ENCODE measurements at places on chromosomes 16 and 17.

GRCh38 chr17:65254166-65254565, 117.0 kb downstream of the RGS9 start:
- no peaks in the 10 kb centered on the region for H3K4me1 ChIP-seq
- H3K4me3 ChIP-seq, result no peak overlapping the region
- peaks cover 30% of the 10 kb centered on the region for H3K27me3 ChIP-seq
- no peak overlapping the region for H3K27ac ChIP-seq

DNA sequence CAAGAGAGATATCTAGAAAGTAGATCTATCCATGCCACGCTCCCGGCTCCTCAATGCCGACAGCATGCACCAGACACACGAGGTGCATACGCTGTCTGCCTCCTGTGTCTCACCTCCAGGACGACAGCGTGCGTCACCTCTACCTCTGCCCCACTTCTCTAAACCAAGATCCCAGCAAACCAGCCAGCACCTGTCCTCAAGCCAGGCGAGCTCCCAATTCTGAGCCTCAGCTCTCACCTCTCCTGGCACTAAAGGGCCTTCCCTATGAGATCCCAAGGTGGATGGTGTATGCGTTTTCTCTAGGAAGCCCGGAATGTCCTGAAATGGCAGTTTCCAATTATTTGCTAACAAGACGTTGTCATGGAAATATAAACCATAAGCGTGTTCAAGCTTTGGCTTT, 36.2 kb upstream of the RCVRN start:
- no peaks in the 10 kb centered on the region for H3K4me1 ChIP-seq
- no peak overlapping the region for H3K27ac ChIP-seq
- no peak overlapping the region for H3K4me3 ChIP-seq
- no peaks in the 10 kb centered on the region for H3K27me3 ChIP-seq
- DNase-seq, result no peak

DNA sequence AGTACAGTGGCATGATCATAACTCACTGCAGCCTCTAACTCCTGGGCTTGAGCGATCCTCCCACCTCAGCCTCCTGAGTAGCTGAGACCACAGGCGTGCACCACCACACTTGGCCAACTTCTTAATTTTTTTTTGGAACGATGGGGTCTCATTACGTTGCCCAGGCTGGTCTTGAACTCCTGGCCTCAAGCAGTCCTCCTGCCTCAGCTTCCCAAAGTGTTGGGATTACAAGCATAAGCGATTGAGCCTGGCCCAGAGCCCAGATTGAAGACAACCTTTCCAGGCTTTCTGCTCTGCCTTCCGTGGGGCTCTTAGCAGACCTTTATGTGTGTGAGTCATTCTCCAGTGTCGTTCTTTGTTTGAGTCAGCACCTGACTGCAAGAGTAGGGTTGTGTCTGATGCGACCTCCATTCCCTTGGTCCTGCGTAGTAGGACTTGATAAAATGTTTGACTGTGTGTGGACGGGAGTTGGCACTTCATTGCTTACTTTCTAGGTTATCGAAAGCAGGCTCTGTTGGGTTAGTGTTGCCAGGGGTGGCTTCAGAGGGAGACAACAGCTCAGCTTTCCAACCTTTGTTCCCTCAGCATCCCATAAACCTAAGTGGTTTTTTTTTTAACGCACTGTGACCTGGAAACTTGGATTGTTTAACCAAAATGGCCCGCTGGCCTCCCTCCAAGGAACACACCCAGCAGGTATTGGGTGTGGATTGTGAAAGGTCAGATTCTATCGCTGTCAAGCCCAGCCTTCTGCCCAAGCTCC, 26.4 kb downstream of the EEF2K start:
- H3K27ac ChIP-seq, result no peak overlapping the region
- no peaks in the 10 kb centered on the region for H3K27me3 ChIP-seq
- peaks cover 14% of the 10 kb centered on the region for H3K36me3 ChIP-seq
- DNase-seq, result peak; percentile 61
- H3K4me1 ChIP-seq, result peaks cover 10% of the 10 kb centered on the region

DNA sequence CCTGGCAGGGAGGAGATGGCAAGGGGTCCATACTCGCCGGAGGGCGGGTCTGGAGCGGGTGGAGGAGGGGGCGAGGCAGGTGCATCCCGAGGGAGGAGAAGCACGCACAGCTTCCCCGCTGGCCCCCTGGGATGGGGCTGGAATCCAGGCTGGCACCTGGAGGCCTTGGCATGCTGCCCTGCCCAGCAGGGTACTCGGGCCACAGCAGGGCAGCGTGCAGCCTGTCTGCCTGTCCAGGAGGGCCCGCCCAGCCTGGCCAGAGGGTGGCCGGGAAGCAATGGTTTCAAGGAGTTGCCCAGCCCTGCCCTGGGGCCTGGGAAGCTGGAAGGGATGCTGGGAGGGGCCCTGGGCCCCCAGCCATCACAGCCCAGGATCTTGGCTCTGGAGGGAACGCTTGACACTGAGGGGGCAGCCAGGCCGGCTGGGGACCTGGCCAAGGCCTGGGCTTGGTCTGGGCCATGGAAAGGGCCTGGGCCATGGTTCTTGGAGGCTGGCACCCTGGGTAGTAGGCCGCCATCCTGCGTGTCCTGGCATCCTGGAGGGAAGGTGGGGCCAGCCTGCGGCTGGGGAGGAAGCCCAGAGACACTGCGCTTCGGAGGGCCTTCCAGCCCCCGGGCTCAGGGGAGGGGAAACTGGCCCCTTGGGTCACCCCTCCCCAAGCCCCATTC, 1.1 kb downstream of the GLIS2 start:
- DNase-seq, result no peak

- no peaks in the 10 kb centered on the region for H3K27me3 ChIP-seq
- H3K36me3 ChIP-seq, result peaks cover 5% of the 10 kb centered on the region
- peak overlapping the region; percentile 95 for H3K4me3 ChIP-seq
- peak; percentile 55 for DNase-seq
Measured at GRCh38 chr17:41917679-41918313, 955 bp downstream of the ACLY start.

DNA sequence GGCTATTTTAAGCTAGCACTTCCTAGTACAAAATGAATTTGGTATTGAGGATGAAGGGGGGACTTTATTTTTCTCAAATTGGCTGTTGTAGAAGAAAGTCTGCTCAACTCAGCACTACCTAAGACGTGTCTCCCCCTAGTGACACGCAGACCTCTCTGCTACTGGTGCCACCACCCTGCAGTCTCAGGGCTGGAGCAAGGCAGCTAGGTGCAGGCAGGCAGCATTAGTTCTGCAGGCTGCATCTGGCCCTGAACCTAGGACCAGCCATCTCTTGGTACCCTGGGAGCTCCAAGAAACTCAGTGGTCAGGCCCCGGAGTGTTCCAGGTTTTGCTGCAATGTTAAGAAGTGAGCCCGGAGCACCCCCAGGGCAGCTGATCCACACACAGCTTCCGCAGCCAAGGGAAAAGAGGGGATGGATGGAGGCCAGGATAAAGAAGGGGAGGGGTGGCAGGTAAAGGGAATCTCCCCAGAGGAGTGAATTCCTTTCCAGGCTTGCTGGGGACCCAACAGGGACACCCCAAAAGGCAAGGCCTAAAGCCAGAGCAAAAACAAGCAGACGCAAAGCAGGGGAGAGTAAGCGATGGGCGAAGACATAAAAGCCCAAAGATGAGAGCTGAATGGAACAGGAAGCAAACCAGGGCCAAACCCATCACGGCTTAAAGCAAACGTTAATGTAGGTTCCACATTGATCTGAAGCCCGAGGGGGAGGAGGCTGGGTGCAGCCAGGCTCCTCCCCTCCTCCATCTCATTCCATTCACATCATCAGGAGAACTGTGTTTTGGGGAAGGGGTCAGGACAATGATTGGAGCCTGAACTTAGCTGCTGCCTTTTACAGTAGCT, 200.5 kb downstream of the ZFHX3 start:
- H3K4me1 ChIP-seq, result no peaks in the 10 kb centered on the region
- H3K36me3 ChIP-seq, result no peaks in the 10 kb centered on the region
- no peak for DNase-seq
- no peak overlapping the region for H3K4me3 ChIP-seq
- H3K27me3 ChIP-seq, result peaks cover 4% of the 10 kb centered on the region
- H3K27ac ChIP-seq, result no peak overlapping the region

DNA sequence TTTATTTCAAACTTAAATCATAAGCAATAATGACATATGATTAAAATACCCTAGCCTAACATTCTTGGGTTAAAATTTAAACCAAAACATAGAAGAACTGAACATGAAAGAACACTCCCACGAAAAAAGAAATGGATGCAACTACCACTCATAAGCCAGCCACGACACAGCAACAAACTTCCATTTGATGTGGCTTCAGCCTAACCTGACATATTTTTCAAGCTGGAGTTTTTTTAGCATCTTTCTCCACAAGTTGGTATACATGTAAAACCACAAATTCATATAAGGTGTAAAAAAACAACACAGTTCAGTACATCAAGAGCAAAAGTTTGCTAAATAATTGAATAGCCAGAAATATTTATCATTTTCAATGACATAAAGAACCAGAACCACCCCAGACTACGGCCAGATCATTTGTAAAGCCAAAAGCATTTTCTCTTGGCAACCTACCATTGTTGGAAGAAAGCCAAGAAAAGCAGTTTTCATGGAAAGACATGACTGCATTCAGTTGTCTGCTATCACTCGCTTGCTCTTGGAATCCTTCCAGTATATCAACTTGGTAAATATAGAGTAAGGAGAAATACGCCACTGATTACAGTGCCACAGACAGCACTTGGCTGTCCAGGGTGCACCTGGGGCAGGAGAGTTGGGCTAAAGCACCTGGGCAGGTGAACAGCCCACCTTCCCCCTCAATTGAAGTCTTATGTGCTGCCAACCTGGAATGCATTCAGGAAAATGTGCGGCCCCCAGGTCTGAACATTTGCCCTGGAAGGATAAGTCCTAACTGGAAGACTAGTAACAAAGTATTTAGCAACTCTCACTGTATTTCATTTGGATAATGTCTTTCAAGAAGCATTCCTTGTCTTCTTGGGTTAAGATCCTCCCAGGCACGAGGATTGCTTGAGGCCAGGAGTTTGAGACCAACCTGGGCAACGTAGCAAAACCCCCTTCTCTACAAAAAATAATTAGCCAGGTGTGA, 60.5 kb downstream of the CREBBP start:
- no peaks in the 10 kb centered on the region for H3K27me3 ChIP-seq
- H3K4me1 ChIP-seq, result peaks cover 87% of the 10 kb centered on the region
- H3K4me3 ChIP-seq, result no peak overlapping the region
- DNase-seq, result no peak
- no peak overlapping the region for H3K27ac ChIP-seq

GRCh38 chr17:78357177-78357586, 2.7 kb downstream of the SOCS3 start:
- peaks cover 44% of the 10 kb centered on the region for H3K36me3 ChIP-seq
- H3K27ac ChIP-seq, result peak overlapping the region; percentile 97
- no peaks in the 10 kb centered on the region for H3K27me3 ChIP-seq

- H3K27ac ChIP-seq, result peak overlapping the region; percentile 59
- peaks cover 25% of the 10 kb centered on the region for H3K4me1 ChIP-seq
- peak; percentile 58 for DNase-seq
- peaks cover 14% of the 10 kb centered on the region for H3K27me3 ChIP-seq
- no peaks in the 10 kb centered on the region for H3K36me3 ChIP-seq
Measured at GRCh38 chr16:82192665-82193064, 22.6 kb upstream of the MPHOSPH6 start.

DNA sequence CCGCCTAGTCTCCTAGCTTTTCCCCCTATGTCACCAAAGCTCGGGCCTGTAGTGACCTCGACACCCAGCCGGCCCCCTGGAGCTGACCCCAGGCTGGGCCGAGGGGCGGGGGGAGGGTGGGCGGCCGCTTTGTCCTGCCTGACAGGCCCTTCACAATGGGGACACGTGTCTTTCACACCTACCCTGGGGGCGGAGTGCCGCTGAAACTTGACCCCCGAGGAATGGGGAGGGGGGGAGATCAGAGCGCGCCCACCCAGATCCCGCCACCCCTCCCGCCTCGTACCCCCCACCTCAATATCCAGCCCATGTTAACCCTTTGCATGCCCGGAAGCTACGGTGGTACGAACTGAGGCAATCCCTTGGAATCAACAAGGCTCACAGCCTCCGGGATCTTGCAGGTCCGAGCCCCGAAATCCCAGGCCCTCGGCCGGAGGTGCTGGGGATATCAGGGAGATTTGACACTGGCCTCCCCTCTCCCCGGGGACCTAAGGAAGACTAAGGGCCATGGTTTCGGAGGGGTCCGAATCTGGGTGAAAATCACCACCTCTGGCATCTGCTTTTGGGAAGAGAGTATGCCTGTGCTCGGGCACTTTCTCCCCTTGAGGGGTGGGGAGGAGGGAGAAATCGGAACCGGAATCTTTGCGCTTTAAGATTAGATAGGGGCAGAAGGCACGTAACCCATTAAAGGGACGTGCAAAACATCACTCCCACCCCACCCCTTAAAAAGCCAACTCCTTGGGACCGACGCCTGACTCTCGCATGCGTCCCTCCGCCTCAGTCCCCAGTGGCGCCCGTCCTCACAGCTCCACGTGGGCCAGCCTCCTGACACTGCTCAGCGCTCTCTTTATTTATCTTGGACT, 2.6 kb downstream of the NOG start:
- H3K27ac ChIP-seq, result no peak overlapping the region
- H3K4me1 ChIP-seq, result peaks cover 37% of the 10 kb centered on the region
- H3K27me3 ChIP-seq, result peaks cover 50% of the 10 kb centered on the region
- H3K4me3 ChIP-seq, result peak overlapping the region; percentile 69
- H3K36me3 ChIP-seq, result no peaks in the 10 kb centered on the region

GRCh38 chr17:9229160-9229825, 208.0 kb downstream of the NTN1 start:
- H3K27me3 ChIP-seq, result no peaks in the 10 kb centered on the region
- H3K36me3 ChIP-seq, result no peaks in the 10 kb centered on the region
- no peak overlapping the region for H3K27ac ChIP-seq
- H3K4me1 ChIP-seq, result peaks cover 3% of the 10 kb centered on the region
- no peak for DNase-seq

DNA sequence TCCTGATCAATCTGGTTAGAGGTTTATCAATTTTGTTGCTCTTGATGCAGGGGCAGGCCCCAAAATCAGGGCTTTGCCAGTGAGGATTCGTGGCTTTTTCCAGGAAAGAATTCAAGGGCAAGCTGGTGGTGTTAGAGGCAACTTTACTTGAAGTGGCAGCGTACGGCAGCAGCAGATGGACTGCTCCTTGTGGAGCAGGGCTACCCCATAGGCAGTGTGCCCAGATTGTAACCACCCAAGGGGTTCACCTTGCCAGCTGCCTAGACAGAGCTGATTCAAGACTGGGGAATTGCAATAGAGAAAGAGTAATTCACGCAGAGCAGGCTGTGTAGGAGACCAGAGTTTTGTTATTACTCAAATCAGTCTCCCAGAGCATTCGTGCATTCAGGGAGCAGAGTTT, 16.7 kb downstream of the DRC7 start:
- peaks cover 2% of the 10 kb centered on the region for H3K4me1 ChIP-seq
- DNase-seq, result no peak
- H3K27me3 ChIP-seq, result peaks cover 14% of the 10 kb centered on the region
- H3K4me3 ChIP-seq, result no peak overlapping the region

GRCh38 chr17:16419929-16420271, 4.5 kb downstream of the TRPV2 start:
- no peaks in the 10 kb centered on the region for H3K27me3 ChIP-seq
- H3K27ac ChIP-seq, result peak overlapping the region; percentile 100
- peaks cover 45% of the 10 kb centered on the region for H3K4me1 ChIP-seq
- H3K4me3 ChIP-seq, result peak overlapping the region; percentile 52
- peak; percentile 75 for DNase-seq

GRCh38 chr16:85051683-85052082, 24.1 kb downstream of the KIAA0513 start:
- H3K36me3 ChIP-seq, result no peaks in the 10 kb centered on the region
- DNase-seq, result no peak
